ENCODE measurements at places on chromosomes 2 and 18. TPM values are rescaled to one million over a fixed set of nuclear protein-coding genes. Genes with fewer than 3 reads are reported as not detected.

The CHN1 gene
- 203 TPM for total RNA-seq

The COL5A2 gene
- 253 TPM for total RNA-seq

The IAH1 gene
- 84.7 TPM for total RNA-seq

The TNFAIP6 gene
- total RNA-seq = 53.8 TPM

The ITGB6 gene
- total RNA-seq = not detected

DNA sequence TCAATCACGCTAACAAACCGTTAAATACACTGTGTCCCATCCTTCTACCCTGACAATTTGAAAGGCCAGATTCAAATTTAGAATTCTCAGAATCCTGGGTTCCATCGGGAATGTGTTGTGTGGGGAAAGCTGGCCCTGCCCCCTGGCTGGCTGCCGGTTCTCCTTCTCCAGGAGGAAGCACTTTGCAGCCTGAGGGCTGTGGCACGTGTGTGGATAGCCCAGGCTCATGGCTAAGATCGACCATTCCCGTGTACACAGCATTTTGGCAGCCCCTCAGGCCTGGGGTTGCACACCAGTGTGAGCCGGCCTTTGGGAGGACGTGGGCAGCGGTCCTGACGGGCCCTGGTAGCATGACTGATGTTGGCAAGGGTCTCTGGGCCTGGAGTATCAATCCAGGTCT lies 51.0 kb upstream of the ROCK2 start:
- H3K27me3 ChIP-seq = no peaks in the 10 kb centered on the region
- no peak overlapping the region for H3K27ac ChIP-seq
- peaks cover 22% of the 10 kb centered on the region for H3K4me1 ChIP-seq
- no peaks in the 10 kb centered on the region for H3K36me3 ChIP-seq
- no peak overlapping the region for H3K4me3 ChIP-seq

DNA sequence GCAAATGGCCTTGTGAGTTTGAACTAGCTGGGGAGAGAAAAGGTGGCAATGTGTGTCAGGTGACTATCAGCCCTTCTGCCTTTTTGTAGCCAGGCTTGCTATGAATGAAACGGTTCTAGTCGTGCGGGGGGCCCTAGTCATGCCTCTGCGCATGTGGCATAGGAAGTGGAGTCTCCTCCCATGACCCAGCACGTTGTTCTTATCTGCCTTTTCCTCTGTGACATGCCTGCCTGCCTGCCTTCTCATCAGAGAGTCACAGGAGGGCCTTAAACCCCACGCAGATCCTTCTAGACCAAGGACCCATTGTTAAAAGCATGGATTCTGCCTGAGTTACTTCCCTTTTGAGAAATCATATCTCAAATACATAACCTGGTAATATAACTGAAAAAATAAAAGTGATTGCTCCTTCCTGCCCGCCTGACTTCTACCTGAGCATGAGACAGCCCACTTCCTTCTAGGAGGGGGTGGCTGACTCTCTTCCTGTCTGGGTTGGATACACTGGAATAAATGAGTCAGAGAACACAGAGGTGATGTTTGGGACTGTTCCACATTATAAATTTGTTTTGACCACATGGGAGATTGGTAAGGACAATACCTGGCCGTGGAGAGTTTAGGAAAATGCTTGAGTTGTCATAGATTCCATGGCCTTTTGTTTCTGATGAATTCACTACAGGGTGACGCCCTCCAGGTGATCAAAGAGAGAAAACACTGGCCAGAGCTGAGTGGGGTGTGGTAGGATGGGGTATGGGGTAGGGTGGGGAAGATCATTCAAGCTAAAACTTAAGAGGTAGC lies 49.8 kb downstream of the FBLN7 start:
- no peaks in the 10 kb centered on the region for H3K4me1 ChIP-seq
- no peaks in the 10 kb centered on the region for H3K27me3 ChIP-seq
- H3K27ac ChIP-seq = no peak overlapping the region

- no peaks in the 10 kb centered on the region for H3K27me3 ChIP-seq
- H3K4me3 ChIP-seq = no peak overlapping the region
- no peaks in the 10 kb centered on the region for H3K36me3 ChIP-seq
- H3K27ac ChIP-seq = no peak overlapping the region
- H3K4me1 ChIP-seq = no peaks in the 10 kb centered on the region
These were observed 118.1 kb upstream of the GCFC2 start for GRCh38 chr2:75828826-75829225.

GRCh38 chr2:80364524-80365212 lies 60.1 kb upstream of the LRRTM1 start:
- H3K4me1 ChIP-seq = no peaks in the 10 kb centered on the region
- H3K4me3 ChIP-seq = no peak overlapping the region
- H3K36me3 ChIP-seq = no peaks in the 10 kb centered on the region
- DNase-seq = no peak
- no peak overlapping the region for H3K27ac ChIP-seq

- no peak overlapping the region for H3K27ac ChIP-seq
- H3K27me3 ChIP-seq = no peaks in the 10 kb centered on the region
- no peak overlapping the region for H3K4me3 ChIP-seq
- no peaks in the 10 kb centered on the region for H3K4me1 ChIP-seq
- H3K36me3 ChIP-seq = no peaks in the 10 kb centered on the region
- no peak for DNase-seq
These were observed 13.8 kb upstream of the KCNS3 start for GRCh38 chr2:17864676-17865075.

DNA sequence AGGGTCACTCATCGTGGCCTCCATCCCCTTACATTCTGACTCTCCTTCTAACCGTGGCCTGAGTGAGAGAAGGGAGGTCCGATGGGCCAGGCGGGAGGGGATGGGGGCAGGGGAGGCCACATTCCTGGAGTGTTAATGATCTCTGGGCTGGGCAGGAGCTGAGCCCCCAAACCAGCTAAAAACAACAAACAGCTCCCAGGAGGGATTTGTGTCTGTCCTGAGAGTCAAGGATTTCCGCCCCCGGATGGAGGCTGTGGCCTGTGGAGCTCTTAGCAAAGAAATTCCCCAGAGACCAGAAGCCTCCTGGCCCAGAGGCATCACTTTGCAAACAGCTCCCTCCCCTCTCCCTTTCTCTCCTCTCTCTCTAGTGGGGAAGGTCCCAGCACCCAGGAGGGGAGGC lies 23.5 kb downstream of the EMX1 start:
- no peak overlapping the region for H3K27ac ChIP-seq
- no peak overlapping the region for H3K4me3 ChIP-seq
- no peaks in the 10 kb centered on the region for H3K36me3 ChIP-seq
- H3K4me1 ChIP-seq = peaks cover 3% of the 10 kb centered on the region
- H3K27me3 ChIP-seq = peaks cover 2% of the 10 kb centered on the region
- DNase-seq = peak; percentile 13

- DNase-seq = no peak
- no peak overlapping the region for H3K4me3 ChIP-seq
- no peaks in the 10 kb centered on the region for H3K27me3 ChIP-seq
- H3K27ac ChIP-seq = no peak overlapping the region
- H3K36me3 ChIP-seq = no peaks in the 10 kb centered on the region
These were observed 58.0 kb downstream of the DTNB start for GRCh38 chr2:25615386-25615785.

DNA sequence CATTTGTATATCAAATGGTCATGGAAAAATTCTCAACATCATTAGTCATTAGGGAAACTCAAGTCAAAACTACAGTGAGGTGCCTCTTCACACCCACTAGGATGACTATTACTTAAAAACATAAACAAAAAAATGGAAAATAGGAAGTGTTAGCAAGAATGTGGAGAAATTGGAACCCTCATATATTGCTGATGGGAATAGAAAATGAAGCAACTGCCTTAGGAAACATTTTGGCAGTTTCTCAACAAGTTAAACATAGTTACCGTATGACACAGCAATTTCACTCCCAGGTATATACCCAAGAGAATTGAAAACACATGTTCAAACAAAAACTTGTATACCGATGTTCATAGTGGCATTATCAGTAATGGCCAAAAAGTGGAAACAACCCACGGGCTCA lies 18.1 kb upstream of the CYP26B1 start:
- H3K27me3 ChIP-seq = no peaks in the 10 kb centered on the region
- H3K36me3 ChIP-seq = no peaks in the 10 kb centered on the region
- no peak overlapping the region for H3K27ac ChIP-seq

DNA sequence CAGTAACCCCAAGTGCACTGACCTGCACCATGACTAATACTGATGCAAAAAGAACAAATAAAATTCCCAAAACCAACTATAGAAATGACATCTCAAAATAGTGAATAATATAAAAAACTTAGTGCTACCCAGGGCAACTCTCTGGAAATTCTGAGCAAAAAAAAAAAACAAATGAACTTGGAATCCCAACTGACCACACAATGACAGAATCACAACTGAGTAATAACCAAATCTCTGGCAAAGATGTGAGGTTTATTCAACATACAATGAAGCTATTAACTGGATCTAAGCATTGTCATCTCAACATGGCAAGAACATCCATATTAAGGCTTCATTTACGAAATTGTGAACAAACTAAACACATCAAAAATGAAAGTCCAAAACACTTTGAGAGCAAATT lies 22.7 kb downstream of the EXOC6B start:
- H3K4me1 ChIP-seq = no peaks in the 10 kb centered on the region
- DNase-seq = peak; percentile 80
- H3K27ac ChIP-seq = no peak overlapping the region
- H3K4me3 ChIP-seq = no peak overlapping the region
- no peaks in the 10 kb centered on the region for H3K36me3 ChIP-seq

DNA sequence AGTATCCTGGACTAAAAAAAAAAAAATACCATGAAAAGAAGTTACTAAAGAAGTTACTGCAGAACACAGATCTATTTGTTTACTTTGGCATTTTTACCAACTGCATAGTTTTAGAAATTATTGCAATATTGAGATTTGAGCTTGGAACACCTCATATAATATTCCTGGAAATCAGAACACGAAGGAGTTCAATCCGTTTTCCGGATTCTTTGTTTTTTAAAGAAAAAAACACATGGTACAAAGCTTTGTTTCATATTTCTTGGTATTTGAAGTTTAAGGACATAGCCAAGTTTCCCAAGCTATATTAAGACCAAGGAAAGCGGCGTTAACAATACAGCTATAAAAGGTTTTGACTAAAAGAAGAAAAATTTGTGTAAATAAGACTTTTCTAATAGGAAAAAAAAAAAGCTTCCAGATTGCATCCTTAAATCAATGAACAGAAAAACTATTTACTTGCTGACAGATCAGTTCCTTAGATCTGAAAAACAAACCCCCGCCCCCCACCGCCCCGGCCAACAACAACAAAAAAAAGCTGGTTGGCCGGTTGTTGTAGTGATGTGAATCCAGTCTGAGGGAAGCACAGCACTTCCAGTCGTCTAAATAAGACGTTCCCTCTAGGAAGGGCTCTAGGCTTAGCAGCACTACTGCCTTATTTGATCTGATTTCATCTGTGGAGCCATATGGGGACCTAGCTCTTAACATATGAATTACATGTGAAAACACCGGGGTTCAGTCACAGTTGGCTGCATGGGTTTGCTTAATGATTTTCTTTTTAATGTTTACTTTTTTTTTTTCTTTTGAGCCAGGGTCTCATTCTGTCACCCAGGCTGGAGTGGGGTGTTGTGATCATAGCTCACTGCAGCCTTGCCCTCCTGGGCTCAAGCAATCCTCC lies 2.5 kb upstream of the RHOB start:
- peaks cover 6% of the 10 kb centered on the region for H3K36me3 ChIP-seq
- no peak overlapping the region for H3K27ac ChIP-seq
- peak; percentile 89 for DNase-seq
- H3K27me3 ChIP-seq = no peaks in the 10 kb centered on the region
- peaks cover 11% of the 10 kb centered on the region for H3K4me1 ChIP-seq

GRCh38 chr18:23032030-23032582 lies 99.0 kb downstream of the RBBP8 start:
- peaks cover 5% of the 10 kb centered on the region for H3K4me1 ChIP-seq
- peak overlapping the region; percentile 68 for H3K27ac ChIP-seq
- DNase-seq = peak; percentile 66
- H3K4me3 ChIP-seq = no peak overlapping the region

Data from fibroblast of lung (primary cell).